ENCODE measurements at places on chromosomes 12 and 14. TPM values are rescaled to one million over a fixed set of nuclear protein-coding genes. Genes with fewer than 3 reads are reported as not detected.

- no peak for DNase-seq
Observed at GRCh38 chr14:91078095-91078737, 17.8 kb upstream of the RPS6KA5 start.

- no peak for DNase-seq
Observed at GRCh38 chr14:92900660-92901059, 22.3 kb upstream of the CHGA start.

NOVA1 gene
- 5.1 TPM for total RNA-seq

DNA sequence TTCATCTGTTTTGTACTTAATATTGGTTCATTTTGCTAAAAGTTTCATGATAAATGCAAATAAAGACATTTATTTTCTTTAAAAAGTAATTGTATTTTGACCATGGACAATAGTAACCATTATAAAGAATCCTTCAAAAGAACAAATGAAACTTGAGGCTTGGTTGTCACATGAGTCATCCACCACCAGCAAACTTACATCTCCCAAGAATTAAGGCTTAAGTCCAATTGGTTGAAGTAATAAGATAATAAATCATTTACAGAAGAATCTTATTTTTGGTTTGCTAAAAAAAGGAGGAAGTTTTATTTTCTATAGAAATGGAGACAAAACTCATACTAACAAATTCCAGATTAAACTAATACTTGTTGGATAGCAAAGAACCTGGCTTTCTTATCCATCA, 84.8 kb upstream of the KITLG start:
- DNase-seq: no peak

DNA sequence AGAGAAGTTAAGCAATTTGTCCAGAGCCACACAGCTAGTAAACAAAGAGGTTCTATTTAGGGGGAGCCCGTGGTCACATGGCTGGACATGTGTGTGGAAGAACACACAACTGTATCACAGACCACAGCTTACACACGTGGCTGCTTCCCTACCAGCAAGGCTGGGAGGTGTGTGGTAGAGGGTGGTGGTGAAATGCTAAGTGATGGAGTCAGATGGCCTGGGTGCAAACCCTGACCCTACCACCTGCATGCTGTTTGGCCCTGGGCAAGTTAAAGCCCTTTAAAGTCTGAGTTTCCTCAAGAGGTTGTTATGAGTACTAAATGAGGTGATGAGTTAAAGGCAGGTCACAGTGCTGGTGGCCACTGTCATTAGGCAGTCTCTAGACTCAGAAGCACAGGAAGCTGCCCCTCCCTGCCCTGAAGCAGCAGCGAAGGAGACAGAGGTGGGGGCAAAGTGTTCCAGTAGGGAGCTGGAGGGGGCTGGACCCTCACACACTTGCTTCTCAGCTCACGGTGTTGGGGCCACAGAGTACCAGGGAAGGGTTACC, 64.2 kb downstream of the ERH start:
- no peak for DNase-seq

CYP27B1 gene
- total RNA-seq: 0.33 TPM

STX2 gene
- total RNA-seq: 26.3 TPM

Data from right atrium auricular region (tissue), 2 donors.